Effector CD8-positive, alpha-beta T cell (primary cell): ENCODE measurements at places on chromosomes 13 and 19.

DNA sequence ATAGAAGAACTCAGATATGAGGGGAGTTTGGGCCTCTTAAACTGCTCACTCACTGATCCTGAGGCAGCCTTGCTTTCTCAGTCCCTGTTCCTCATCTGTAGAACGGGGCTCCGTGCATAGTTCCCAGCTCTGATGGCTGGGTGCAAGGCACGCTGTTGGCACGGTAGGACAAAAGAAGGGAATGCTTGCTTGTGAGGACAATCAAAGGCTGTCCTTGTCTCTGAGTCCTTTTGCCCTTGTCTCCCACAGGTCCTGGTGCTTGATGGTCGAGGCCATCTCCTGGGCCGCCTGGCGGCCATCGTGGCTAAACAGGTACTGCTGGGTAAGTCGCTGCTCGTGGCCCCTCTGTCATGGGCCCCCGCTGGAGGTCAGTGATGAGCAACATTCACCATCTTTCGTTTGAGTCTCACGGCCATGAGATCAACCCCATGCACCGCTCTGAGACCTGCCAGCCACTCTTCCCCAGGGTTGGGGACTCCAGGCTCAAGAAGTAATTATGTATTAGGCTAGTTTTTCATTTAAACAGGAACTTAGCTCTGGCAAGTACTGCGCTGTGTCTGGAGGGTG lies 2.3 kb downstream of the RPL13A start:
- DNase-seq = no peak

GRCh38 chr13:25816239-25816638 lies 235.6 kb downstream of the SHISA2 start:
- DNase-seq = no peak

DNA sequence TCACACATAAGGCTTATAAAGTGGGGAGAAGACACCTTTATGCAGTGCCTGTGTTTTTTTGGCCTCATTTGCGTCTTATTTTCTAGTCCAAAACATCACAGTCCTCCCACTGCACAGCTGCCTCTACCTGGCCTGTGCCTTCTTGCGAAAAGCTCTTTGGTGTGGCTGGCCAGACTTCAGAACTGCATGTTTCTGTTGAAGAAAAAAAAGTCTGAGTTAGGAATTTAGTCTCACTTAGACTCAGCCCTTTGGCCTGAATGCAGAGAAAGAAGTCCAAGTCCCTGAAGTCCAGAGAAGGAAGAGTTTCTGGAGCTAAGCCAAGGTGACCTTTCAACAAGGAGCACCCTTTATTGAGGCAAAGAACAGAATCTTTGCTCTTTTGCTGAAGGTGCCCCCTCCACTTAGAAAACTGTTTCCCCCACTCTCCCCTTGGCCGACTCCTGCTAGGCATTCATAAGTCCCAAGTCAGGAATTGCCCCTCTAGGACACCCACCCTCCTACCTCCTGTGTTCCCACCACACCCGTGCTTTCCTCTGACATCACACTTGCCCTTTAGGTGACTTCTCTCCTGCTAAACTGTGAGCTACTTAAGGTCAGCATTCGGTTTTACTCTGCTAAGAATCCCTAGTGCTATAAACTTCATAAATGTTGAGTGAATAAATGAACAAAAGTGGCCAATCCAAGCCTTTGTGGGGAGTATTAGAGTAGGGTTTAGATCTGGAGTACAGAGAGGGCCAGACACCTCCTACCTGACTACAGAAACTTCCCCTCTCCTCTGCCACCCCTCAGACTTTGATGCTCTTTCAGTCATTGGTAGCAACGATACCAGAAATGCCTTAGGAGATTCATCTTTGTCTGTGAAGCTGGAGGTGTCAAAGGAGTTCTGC lies 226.8 kb downstream of the LACC1 start:
- DNase-seq = no peak

GRCh38 chr19:54114340-54115108 lies 933 bp downstream of the TFPT start:
- peak; percentile 21 for DNase-seq

DNA sequence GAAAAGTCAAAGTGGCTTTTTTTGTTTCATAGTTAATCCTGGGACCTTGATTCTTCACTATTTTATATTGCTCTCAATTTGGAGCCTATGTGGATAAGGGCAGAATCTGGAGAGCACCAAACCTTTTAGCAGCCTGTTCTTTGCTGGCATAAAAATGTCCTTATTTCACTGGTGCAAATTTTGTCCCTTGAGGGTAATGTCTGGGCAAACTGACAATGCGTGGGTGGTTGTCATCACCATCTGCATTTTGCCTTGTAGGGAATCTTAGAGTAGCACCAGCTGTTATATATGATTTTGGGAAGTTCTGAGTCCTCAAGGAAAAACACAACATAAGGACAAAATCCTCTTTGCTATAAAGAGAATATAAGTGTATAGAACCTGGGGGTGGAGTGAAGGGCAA lies 336.9 kb upstream of the HTR2A start:
- DNase-seq = no peak

DNA sequence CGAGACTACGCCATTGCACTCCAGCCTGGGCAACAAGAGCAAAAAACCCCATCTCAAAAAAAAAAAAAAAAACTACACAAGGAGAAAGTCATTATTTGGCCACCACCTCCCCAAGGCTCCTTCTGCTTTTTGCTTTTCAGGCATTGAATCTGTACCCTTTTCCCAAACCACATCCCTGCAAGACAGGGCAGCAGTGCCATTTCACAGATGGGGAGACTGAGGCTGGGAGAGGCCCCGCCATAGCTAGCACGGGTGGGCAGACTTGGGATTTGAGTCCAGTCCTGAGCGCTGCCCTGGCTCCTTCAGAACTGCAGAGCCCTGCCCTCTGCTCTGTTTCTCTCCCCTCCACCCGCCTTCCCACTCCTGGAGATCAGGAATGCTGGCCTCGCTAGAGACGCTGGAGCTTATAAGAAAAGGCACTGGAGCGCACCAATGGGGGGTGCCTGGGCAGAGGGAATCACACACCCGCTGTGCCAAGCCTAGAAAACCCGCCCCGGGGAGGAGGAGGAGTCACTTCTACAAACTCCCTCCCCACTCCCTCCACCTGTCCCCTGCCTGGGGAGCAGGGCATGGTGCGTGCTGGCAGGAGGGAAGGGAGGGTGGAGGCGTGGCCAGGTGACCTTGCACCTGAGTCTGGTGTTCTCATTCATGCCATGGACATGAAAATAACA lies 17.6 kb downstream of the TJP3 start:
- no peak for DNase-seq

- DNase-seq = no peak
These were observed 89.2 kb downstream of the PTPRS start for GRCh38 chr19:5251096-5252065.

GRCh38 chr13:91214031-91214430 lies 133.5 kb upstream of the MIR17HG start:
- no peak for DNase-seq
